ENCODE measurements at places on chromosomes 12 and 14.

- no peak for DNase-seq
Measured at GRCh38 chr12:125652681-125653080, 587.4 kb downstream of the AACS start.

DNA sequence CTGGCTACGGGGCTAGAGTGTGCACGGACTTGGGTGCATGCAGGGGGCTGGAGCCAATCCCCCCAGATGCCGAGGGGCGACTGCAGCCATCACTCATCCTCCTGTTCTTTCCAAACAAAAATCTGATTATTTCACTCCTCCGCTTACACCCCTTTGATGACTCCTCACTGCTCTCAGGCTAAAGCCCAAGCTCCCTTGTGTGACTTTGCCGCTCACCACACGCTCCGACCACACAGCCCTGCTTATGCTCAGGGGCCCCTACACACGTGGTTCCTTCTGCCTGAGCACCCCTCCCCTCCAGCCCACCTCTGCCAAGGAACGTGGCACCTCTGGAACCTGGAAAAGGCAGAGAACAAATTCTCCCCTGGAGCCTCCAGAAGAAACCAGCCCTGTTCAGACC is 13.7 kb downstream of the CHFR start:
- no peak for DNase-seq

DNA sequence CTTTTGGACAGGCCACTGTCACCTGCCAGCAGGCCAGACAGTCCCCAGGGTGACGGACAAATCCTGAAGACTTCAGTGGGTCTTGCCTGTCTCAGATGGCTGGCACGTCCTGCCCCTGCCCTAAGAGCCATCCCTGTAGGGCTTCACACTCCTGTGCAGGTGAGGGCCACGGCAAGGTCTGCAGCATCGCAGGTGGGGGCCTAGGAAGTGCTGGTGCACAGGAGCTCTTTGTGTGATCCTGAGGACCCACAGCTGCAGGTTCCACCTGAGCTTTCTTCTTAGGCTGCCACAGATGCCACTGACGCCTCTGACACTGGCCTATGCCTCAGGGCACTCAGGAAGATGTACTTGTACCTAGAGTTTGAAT is 108.5 kb upstream of the FKBP4 start:
- no peak for DNase-seq

DNA sequence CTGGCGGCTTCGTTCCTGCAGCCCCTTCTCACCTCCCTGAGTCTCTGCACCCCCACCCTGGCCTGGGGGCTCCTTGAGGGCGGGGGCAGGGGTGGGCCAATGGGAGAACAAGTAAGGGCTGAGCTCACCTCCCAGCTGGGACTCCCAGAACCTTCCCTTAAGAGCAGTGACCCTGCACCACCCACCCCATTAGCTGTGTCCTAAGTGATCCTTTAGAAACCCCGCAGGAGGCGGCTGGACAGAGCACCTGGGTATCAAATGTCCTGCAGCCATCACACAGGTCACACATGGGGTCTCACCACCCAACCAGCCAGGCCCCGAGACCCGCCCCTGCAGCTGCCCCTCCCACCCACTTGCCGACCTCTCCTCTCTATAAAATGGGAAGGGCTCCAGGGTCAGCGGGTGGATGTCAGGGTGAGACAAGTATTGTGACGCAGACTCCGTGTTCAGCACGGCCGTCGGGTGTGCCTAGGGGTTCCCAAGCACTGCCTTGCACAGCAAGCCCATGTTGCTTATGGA is 151.2 kb upstream of the C14orf180 start:
- no peak for DNase-seq

DNA sequence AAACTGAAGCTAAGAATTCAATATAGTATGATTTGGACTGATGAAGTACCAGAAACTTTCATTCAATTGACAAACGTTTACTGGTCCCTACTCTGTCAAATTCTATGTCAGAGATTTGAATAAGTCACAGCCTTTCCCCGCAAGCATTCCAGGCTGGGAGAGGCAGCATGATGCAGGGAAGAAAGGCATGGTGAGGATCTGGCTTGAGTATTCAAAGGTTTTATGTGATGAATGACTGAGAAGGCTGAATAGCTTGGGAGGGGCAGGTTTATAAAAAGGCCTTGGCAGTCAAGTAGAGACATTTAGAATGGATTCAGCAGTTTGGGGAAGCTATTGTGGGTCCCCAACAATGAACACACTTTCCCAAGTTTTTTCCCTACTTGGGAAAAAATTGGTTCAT is 431.8 kb downstream of the DPF3 start:
- no peak for DNase-seq

- DNase-seq, result no peak
Measured at GRCh38 chr14:74863274-74863673, 12.7 kb downstream of the PROX2 start.

- DNase-seq, result no peak
Measured at GRCh38 chr12:100433701-100434100, 40.0 kb upstream of the NR1H4 start.

Data from NCI-H1417 treated with DMSO at 0.1 percent for 48 hours (cell line).